ENCODE measurements at places on chromosomes 1 and 21.

DNA sequence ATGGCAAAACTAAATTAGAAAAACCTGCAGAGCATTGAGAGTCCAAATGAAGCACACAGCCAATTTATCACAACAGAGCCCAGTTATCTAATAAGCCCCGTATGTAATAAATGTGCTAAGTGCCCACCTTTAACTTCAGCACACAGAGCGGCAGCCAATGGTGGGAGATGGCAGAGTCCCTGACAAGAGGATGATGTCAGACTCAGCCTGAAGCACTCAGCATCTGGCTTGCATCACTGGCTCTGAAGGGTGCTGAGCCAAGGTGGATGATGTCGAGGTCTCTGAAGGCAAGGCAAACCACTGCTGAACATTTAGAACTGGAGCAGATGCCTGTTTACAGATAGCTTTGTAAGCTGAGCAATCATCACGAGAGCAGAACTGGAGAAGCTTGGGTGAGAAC lies 118.3 kb downstream of the NUF2 start:
- DNase-seq: no peak

- no peak for DNase-seq
Measured at GRCh38 chr1:79682478-79682877, 675.9 kb upstream of the ADGRL4 start.

- no peak for DNase-seq
Measured at GRCh38 chr1:164598719-164599118, 39.7 kb downstream of the PBX1 start.

GRCh38 chr1:9593492-9594465 lies 5.1 kb downstream of the TMEM201 start:
- peak; percentile 55 for DNase-seq

GRCh38 chr1:117735045-117735992 lies 129.5 kb downstream of the TENT5C start:
- no peak for DNase-seq

- DNase-seq: no peak
Measured at GRCh38 chr1:234705615-234706014, 95.6 kb upstream of the IRF2BP2 start.

GRCh38 chr1:173421789-173422188 lies 55.3 kb upstream of the PRDX6 start:
- DNase-seq: no peak

DNA sequence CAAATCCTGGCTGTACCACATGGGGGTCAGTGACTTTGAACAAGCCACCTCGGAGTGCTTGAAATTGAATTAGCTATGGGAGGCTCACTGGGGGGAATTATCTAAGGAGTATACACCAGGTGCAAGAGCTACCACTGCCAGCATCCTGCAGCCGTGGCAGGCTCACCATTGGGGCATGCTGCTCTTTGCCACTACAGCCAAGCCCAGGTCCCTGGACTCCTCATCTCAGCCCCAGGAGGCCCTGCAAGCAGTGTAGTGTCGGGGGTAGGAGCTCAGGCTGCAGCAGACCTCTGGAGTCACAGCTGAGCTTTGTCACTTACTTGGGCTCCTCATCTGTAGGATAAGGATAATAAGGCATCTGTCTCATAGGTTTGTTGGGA lies 35.3 kb downstream of the ACOT11 start:
- no peak for DNase-seq

GRCh38 chr1:155166051-155166470 lies 7.0 kb downstream of the KRTCAP2 start:
- DNase-seq: no peak

- no peak for DNase-seq
Measured at GRCh38 chr1:178050084-178050483, 43.8 kb upstream of the RASAL2 start.

DNA sequence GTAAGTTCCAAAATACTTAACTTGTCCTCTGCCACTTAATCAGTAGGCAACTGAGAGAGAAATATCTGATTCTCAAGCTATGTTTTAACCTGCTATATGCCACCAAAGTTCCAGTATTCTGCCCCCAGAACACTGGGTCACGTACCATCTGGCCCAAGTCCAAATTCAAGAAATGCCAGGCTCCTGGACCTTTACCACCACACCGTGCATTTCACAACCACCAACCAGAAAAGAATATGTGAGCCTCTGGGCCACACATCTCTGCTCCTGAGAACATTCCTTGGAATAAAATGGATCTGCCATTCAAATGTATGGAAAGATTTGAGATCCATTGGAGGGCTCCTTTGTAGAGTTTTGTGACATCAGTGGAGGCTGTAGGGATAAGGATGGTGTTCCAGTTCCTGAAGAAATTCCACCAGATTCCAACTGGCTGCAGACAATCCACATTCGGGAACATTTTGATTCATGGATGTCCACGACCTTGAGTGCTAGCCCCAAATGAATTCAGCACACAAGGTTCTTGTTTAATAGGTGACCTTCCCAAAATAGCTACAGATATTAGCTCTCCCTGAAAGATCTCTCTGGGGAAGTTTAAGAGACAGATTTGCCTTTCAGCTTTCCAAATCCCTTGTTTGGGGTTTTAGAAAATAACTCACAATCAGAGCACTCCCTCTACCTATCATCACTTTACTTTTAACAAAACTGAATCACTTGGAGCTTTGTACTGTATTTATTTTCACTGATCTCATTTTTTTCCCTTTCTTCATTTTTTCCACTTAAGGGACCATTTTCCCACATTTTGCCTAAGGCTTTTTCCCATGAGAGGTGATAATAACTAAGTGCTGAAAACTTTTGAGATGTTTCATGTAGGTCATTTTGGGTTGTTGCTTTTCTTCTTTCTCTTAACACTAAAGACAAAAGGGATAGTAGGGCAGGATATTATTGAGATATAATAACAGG lies 128.4 kb upstream of the ZC3H11B start:
- DNase-seq: no peak

GRCh38 chr1:55053265-55053954 lies 14.1 kb downstream of the PCSK9 start:
- DNase-seq: no peak

DNA sequence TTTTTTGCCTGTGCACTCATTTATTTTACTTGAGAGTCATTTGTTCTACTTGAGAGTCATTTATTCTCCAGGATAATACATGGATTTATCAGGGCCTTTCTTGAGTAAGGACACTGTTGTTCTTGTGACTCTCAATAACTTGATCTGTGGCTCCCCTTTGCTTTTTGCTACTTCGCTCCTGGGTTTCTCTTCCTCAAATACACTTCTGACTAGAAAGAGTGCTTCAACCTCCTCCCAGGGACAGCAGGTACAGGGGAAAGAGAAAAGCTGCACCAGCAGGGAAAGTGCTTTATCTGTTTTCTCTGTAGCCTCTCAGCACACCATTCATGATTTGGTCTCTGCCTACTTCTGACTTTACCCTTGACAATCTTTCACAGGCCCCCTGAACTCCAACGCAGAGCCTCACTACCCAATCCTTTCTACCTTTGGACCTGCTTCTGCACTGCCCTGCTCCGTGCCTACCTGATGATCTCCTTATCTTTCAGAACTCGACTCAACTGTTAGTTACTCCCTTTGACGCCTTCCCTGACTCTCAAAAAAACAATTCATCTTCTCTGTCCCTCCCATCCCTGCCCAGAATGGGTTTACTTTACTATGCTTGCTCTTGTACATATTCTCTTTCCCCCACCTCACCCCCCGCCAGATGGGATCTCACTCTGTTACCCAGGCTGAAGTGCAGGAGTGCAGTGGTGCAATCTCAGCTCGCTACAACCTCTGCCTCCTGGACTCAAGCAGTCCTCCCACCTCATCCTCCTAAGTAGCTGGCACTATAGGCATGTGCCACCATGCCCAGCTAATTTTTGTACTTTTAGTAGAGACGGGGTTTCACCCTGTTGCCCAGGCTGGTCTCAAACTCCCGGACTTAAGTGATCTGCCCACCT lies 15.6 kb upstream of the PIGM start:
- no peak for DNase-seq

DNA sequence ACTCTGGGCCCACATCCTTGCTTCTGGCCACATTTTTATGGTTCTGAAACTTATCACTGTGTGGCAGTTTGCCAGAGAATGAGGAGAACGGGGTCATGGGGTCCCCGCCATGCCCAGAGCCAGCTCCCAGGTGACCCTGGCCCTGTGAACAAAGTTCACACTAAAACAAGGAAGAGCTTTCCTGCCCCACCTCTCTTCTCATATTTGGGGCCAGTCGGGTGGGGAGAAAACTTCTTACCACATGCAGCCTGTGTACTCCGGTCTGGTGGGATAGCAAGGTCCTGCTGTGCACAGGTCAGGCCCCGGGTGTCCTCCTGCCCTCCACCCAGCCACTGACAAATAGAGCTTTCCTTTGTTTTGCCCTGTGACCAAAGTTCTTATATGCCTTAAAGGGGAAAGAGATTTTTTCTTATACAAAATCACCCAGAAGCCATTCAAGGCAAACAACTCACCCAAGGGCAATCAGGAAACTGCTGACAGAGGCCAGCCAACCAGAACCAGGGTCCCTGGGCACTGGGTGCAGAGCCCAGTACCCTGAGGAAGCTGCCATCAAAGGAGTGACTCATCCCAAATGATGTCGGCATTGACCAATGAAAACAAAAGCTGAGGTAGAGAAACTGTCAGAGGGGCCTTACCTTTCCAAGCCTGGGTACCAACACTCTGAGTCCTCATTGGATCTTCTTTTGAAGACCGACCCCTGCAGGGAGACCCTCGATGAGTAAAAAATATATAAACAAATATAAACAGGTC lies 53.6 kb downstream of the OLIG1 start:
- no peak for DNase-seq

DNA sequence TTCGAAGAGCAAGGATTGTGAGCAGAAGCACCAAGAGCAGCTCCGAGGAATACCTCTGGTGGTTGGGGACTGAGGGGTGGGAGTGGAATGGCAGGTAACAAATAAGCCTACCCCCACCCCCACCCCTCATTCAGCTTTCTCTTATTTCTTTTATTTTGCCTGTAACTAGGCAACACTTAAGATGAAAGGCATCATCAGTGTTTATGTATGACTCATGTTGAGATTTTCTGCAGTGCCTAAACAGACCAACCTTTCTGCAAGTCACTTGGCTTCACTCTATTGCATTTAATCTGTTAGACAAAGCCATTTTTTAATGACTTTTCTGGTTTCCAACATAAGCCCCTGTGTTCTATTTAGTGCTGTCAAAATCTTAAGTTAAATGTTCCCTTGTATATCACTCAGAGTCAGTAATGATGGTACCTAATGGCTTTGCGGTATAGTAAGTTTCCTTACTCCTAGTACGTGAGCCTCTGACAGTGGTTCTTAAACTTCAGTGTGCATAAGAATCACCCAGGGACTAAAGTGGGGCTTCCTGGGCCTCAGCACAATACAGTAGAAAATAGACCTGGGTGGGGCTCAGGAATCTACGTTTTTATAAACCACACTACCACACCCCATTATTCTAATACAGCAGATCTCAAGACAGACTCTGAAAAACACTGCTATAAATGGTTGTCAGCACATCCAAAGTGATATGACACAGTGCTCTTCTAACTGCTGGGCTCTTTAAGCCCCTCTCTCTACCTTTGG lies 19.9 kb downstream of the CASQ2 start:
- DNase-seq: no peak

DNA sequence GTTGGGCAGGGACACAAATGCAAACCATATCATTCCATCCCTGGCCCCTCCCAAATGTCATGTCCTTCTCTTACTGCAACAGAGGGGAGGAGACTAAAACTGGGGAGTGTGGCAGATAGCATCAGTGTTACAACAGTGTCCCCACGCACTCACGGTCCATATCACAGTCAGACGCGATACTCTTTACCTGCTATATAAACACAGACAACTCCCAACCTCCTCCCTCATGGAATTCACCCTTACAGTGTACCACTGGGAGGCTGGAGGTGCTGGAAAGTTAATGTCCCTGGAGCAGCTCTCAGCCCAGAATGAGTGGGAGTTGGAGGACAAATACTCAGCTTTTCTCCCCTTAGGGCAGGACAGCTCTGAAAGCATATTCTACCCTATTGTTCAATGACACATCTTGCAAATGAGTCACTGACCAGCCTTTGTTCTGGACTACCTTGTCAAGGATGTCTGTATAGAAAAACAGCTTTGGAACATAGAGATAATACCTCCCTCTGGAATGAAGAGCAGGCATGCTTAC lies 445.9 kb downstream of the SETD4 start:
- DNase-seq: no peak

GRCh38 chr1:109980324-109981003 lies 4.1 kb upstream of the AHCYL1 start:
- DNase-seq: no peak

DNA sequence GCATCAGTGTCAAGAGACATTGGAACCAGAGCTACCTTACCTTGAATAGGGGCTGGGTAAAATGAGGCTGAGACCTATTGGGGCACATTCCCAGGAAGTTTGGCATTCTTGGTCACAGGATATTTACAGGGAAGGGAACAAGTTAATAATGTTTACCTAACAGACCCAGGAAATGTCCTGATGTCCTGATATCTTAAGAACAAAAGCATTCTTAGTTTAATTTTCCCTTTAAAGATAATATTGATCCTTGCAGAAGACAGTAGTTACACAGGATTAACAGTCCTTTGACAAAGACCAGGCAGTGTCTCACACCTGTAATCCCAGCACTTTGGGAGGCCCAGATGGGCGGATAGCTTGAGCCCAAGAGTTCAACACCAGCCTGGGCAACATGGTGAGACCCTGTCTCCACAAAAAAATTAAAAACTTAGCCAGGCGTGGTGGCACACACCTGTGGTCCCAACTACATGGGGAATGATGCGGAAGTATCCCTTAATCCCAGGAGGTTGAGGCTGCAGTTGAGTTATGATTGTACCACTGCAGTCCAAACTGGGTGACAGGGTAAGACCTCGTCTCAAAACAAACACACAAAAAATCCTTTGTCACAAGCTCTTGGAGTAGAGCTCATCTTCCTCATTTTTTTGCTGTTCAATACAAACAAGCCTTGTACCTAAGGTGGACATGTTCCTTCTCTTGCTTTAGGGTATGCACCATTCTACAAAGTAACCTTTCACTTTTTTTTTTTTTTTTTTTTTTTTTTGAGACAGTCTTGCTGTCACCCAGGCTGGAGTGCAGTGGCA lies 1.3 kb upstream of the TOMM20 start:
- DNase-seq: no peak

DNA sequence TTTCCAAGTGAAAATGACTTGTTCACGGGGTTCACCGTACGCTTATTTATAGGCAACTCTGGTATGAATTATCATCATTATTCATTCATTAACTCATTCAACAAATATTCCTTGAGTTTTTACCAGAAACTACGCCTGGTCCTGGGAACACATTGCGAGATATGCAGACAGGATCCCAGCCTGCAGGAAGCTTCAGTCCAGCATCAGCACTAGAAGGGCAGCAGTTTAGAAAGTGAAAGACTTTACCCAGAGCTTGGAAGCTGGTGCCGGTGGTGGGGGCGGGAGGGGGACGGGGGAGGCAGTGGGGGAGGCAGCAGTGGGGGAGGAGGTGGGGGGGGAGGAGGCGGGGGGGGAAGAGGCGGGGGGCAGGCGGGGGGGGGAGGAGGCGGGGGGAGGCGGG lies 55.9 kb downstream of the SETD4 start:
- DNase-seq: no peak

All from hypothalamus (tissue), 51 donors.